ENCODE measurements at places on chromosomes 6 and 20. TPM values are rescaled to one million over a fixed set of nuclear protein-coding genes. Genes with fewer than 3 reads are reported as not detected.

Gene DCDC2
- total RNA-seq = not detected

Gene LKAAEAR1
- not detected for total RNA-seq

Gene DBNDD2
- 7.9 TPM for total RNA-seq

Gene EPB41L1
- total RNA-seq = 19.9 TPM

Gene PBOV1
- not detected for total RNA-seq

Gene BHLHE23
- total RNA-seq = not detected

Gene PHACTR1
- total RNA-seq = under 0.01 TPM

Gene SCUBE3
- total RNA-seq = 2.0 TPM

Gene ACTL10
- total RNA-seq = 2.4 TPM

Gene DTD1
- total RNA-seq = 58.3 TPM

Gene BACH2
- total RNA-seq = 1.3 TPM

Gene UQCC2
- 18.6 TPM for total RNA-seq

Gene SRSF12
- total RNA-seq = 0.54 TPM

Gene FAM50B
- total RNA-seq = 3.2 TPM

Gene ARHGAP18
- 24.2 TPM for total RNA-seq

Gene FOXF2
- total RNA-seq = 0.81 TPM

Gene HTR1E
- total RNA-seq = not detected

Gene OR12D3
- total RNA-seq = not detected

Gene HEY2
- total RNA-seq = not detected

Gene TEAD3
- total RNA-seq = 13.0 TPM

Gene ENPP1
- 0.81 TPM for total RNA-seq

Gene BPIFA2
- not detected for total RNA-seq

Gene TMC2
- not detected for total RNA-seq

Gene APCDD1L
- total RNA-seq = 7.9 TPM

Gene CCN5
- 5.8 TPM for total RNA-seq

Data from cardiac atrium fibroblast (primary cell).